ENCODE measurements at places on chromosomes 16 and 17.

DNA sequence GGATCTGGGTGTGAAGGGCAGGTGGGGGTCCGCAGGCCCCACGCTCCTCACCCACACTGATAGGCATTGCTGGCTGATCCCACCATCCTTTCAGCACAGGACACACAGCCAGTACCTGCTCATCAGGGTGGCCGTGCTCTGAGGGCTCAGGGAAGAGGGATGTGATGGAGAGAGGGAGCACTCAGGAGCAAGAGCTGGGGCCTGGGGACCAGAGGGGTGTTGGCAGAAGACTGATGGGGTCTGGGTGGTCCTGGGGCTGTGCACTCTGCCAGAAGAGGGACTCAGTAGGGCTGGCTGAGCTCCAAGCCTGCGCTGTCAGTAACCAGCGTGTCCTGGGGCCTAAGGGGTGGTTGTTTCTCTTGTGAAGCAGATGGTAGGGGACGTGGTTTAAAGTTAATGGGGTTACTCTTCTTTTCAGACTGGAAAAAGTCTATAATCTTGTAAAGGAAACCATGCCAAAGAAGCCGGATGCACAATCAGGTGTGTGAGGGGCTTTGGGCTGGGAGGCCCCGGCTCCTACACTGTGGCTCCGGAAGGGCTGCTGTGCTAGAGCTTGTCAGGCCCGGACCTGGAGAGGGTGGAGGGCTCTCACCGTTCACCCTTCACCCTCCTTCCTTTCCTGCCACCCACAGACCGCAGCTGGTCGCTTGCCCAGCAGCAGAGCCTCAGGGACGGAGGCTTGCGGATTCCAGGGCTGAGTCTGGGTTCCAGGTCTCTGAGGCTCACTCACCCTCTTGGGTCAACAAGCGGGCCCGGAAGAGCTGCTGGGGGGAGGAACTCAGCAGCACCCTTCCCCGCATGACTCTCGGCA, 27.8 kb downstream of the POLR3E start:
- DNase-seq = no peak

DNA sequence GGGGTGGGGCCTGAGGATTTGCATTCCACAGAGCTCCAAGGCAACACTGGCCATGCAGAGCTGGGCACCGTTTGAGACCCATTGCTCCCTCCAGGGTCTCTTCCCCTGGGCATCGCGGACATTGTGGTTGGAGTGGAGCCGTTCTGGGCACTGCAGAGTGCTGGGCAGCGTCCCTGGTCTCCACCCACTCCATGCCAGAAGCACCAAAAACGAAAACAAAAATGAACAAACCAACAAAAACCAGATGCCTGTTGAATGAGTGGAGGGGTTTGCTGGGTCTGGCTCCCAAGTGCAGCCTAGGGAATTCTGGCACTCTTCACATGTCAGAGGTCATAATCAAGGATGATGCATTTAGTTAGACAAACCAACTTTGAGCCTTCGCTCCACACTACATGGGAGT, 17.9 kb downstream of the WNT9B start:
- no peak for DNase-seq

DNA sequence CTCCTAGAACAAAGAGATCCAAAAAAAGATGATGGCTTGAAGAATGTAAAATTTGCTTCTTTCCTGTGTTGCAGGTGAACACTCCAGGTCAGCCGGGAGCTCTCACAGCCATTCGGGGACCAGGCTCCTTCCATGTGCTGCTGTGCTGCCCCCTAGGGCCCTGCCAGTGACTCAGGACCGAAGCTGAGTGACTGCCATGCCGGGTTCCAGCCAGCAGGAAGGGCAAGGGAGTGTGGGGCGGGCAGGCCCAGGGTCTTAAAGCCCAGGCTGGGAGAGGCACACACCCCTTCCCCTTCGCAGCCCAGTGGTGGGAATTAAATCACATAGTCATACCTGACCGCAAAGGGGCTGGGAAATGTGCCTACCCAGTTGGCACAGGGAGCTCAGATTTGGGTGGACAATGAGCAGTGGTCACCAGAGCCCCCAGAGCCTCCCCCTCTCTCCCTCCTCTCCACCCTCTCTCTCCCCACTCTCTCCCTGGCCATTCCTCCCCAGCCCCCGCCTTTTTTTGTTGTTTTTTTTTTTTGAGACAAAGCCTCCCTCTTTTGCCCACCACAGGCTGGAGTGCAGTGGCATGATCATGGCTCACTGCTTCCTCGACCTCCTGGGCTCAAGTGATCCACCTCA, 11.5 kb downstream of the EPOP start:
- DNase-seq = no peak

- no peak for DNase-seq
These were observed 451.3 kb downstream of the PMP22 start for GRCh38 chr17:14813649-14814370.

GRCh38 chr17:681738-682529, 32.7 kb downstream of the VPS53 start:
- no peak for DNase-seq

DNA sequence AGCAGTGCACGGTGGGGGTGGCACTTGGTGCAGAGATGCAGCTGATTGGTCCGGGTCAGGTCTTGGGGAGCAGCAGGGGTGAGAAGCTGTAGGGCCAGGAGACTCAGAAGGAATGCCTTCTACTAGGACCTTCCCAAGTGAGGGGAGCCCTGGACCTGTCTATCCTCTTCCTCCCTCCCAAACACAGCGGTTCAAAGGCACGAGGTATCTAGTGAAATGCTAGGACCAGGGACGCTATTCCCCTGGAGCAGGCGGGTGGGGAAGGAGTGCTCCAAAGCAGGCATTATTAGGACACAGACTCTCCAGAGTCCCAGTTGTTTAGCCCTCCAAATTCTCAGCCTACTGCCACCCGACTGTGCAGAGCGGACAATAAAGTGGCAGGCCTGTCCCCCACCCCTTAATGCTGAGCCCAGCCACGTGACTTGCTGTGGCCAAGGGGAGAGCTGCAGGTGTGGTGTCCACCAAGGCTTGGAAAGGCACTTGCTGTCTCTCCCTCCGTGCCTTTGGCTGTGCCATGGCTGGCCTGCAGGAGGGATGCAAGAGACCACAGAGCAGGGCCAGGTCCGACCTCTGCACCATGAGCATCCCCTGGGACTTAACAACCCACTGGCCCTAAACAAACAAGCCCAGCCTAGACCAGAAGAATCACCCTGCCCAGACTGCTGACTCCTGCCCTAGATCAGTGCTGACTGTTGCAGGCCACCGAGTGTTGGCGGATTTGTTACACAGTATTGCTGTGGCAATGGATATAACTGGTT, 97.2 kb downstream of the TBC1D16 start:
- no peak for DNase-seq

- DNase-seq = no peak
These were observed 18.1 kb downstream of the MAP3K14 start for GRCh38 chr17:45298546-45299285.

DNA sequence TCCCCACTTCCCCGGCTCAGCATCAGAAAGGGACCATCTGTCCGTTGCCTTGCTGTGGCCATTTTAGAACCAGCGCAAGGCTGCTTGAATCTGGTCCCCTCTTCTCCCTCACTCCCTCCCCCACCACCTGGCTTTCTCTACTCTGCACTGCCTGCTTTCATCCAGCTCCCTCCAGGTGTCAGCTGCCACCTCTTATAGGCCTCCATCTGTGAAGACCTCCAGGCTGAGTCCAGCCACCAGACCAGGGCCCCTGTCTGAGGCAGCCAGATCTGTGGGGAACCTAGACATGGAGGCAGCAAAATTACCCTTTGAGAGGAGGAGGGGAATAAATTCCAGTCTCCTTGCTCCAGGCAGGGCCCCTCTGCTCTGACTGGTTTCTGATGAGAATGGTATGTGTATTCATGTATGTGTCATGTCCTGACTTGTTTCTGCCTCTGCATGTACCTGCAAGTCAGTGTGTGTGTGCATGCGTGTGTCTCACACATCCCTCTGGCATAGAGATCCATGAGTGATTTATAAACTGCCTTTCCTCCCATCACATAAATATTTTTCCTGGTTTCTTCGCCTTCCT, 21.1 kb downstream of the MINK1 start:
- DNase-seq = no peak

GRCh38 chr16:9256196-9256595, 164.8 kb downstream of the HAPSTR1 start:
- no peak for DNase-seq

DNA sequence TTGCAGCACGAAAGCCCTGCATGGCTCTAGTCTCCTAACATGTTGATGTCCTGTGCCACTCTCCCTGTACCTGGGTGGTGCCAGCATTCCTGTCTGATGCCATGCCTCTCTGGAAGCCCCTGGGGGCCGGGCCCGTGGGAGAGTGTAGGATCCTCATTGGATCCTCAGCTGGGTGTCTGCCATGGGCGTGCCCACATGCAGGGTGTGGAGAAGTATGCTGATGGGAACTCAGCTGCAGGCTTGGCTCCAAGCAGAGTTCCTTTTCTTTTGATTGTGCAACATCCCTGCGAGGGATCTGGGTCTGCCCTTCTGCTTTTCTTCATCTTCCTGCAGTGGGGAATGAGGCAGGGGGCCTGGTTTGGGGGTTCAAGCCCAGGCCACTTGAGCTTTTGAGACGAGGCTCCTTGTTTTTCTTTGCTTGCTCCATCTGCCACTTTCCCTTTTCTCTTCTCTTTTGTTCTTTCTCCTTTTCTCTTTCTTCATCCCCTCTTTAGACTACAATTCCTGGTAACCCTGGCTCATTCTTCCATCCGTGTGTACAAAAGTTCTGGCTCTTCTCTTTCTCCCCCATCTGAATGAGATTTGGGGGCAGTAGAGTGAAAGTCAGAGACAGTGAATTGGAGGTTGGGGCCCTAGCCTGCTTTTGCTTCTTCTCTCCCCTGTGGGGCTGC, 32.9 kb downstream of the KSR1 start:
- no peak for DNase-seq

- no peak for DNase-seq
These were observed 258.2 kb upstream of the TNRC6C start for GRCh38 chr17:77700165-77700881.

- DNase-seq = no peak
These were observed 82.5 kb downstream of the RGS9 start for GRCh38 chr17:65219707-65220106.

- DNase-seq = no peak
These were observed 44.4 kb downstream of the LYRM1 start for GRCh38 chr16:20944861-20945574.

All from LNCaP clone FGC (cell line).